ENCODE measurements at places on chromosomes 2 and 18.

GRCh38 chr2:7685342-7686015 lies 768.3 kb downstream of the RNF144A start:
- no peak for DNase-seq

DNA sequence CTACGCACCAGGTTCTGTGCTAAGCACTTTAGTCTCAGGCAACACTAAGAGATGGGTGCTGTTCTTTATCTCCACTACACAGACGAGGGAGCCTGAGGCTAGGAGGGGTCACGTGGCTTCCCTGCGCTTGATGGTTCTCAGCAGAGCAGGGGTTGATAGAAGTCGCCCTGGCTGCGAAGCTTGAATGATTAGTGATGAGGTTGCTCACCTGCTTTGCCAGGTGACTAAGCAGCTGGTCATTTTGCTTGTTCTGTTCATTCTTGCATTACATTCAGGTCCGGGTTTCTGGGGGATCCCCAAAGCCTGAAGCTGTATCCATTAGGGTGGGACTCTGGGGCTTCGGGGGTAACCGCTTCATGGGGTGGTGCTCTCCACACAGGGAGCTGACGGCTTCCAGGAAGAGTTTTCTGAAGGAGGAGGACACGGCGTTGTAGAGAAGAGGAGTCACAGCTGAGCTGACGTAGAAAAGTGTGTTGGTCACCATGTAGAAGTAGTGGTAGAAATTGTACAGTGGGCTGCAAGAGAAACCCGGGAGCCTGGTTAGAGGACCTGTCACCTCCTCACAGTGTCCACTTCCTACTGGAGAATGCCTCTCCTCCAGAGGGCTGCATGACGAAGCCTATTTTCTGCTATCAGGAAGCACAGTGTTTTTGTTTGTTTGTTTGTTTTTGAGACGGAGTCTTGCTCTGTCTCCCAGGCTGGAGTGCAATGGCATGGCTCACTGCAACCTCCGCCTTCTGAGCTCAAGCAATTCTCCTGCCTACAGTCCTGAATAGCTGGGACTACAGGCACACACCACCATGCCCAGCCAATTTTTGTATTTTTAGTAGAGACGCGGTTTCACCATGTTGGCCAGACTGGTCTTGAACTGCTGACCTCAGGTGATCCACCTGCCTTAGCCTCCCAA lies 11.5 kb downstream of the NTSR2 start:
- DNase-seq: no peak

- no peak for DNase-seq
Observed at GRCh38 chr2:28394331-28394877, 1.7 kb downstream of the FOSL2 start.

- DNase-seq: peak; percentile 47
Observed at GRCh38 chr2:120310136-120310535, 35.8 kb upstream of the INHBB start.

DNA sequence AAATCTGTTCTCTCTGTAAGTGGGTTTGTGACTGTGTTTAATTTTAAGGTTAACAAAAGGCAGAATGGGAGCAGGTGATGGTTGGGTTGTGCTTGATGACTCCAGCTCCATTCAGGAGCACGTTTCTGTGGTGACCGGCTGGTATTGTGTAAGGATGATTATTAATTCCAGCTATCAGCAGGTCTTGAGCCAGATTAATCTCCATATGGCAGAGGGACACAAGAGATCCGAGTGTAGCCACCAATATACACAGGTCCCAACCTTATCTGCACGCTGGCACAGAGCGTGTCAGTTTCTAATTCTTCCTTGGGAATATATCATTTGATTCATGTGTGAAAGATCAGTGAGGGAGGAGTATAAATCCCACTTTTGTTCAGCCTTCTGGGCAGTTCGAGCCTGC lies 199.0 kb upstream of the DCC start:
- no peak for DNase-seq

GRCh38 chr2:144424559-144425240 lies 95.2 kb downstream of the ZEB2 start:
- no peak for DNase-seq

- no peak for DNase-seq
Observed at GRCh38 chr18:55355223-55355622, 232.8 kb downstream of the TCF4 start.

GRCh38 chr2:182133195-182133891 lies 147.7 kb downstream of the PPP1R1C start:
- DNase-seq: no peak

DNA sequence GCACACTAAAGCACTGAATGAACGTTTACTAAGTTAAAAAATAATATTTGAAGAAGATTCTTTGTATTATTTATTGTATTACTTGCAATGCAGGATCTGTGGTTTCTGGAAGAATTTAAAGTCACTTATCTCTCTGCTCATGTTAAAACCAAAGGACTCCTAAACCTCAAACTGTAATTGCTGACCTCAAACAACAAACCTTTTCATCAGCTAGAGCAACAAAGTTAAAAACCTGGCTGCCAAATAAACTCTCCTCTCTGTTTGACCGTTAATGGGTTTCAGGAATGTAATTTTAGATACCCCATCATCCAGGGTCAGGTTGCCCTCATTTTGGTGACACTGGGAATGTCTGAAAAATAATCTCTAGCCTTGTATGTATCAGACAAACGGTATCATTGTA lies 239.1 kb downstream of the TGIF1 start:
- DNase-seq: no peak

- peak; percentile 72 for DNase-seq
Observed at GRCh38 chr2:207768168-207768865, 1.4 kb downstream of the FZD5 start.

DNA sequence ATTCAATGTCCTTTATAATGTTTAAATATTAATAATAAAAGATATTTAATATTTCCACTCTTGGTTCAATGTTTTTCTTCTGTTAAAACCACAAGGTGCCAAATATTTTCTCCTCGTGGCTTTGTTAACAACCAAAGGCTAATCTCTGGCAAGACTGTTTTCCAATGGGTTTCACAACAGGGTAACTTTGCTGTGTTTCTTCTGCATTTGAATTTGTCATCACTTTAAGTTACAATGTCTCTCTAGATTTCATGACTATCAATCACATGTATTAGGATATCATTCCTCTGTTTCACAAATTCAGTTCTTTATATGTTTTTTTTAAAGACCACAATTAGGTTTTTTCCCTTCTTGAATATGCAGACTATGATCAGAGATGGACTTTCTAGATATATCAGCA lies 469.8 kb upstream of the ACVR2A start:
- DNase-seq: no peak

DNA sequence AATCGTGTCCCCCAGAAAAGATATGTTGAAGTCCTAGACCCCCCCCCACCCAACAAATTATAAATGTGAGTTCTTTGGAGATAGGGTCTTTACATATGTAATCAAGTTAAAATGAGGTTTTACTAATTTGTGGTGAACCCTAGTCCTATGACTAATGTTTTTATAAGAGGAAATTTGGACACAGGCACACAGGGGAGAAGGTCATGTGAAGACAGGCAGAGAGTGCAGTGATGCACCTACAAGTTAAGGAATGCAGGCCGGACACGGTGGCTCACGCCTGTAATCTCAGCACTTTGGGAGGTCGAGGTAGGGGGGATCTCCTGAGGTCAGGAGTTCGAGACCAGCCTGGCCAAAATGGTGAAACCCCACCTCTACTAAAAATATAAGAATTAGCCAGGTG lies 5.8 kb upstream of the PMAIP1 start:
- DNase-seq: no peak

- DNase-seq: no peak
Observed at GRCh38 chr2:66581339-66582103, 146.6 kb downstream of the MEIS1 start.

DNA sequence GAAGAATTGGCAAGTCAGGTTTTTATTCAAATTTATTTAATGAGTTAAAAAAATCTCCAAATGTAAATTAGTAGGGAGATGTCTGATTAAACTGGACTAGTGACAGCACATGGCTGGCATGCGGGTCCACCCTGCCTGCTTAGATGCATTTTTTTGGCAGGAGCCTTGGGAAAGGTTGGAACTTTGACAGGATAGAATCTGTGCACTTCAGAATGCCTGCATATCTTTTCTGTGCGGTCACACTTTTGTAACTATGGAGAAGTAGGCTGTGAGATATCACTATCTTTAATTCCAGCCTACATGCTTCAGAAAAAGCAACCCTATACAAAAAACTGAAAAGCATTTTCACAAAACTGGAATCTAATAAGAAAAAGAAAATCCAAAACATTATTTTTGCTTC lies 317.8 kb downstream of the MBD2 start:
- DNase-seq: no peak

DNA sequence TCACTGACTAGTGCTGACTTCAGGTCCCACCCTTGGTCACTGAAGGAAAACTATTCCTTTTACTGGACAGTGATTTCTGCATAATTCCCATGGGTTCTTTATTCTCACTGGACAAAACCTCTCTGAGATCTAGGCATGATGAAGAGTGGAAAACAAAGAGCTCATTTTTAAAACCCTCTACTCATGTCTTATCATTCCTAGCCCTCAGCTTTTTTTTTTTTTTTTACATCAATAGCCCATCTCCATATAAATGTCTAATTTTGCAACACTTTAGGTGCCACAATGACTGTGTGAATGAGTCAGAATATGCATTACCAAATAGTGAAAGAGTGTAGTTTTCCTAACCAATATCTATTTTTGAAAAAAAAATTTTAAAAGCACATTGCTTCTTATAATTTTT lies 74.8 kb downstream of the TCF4 start:
- no peak for DNase-seq

DNA sequence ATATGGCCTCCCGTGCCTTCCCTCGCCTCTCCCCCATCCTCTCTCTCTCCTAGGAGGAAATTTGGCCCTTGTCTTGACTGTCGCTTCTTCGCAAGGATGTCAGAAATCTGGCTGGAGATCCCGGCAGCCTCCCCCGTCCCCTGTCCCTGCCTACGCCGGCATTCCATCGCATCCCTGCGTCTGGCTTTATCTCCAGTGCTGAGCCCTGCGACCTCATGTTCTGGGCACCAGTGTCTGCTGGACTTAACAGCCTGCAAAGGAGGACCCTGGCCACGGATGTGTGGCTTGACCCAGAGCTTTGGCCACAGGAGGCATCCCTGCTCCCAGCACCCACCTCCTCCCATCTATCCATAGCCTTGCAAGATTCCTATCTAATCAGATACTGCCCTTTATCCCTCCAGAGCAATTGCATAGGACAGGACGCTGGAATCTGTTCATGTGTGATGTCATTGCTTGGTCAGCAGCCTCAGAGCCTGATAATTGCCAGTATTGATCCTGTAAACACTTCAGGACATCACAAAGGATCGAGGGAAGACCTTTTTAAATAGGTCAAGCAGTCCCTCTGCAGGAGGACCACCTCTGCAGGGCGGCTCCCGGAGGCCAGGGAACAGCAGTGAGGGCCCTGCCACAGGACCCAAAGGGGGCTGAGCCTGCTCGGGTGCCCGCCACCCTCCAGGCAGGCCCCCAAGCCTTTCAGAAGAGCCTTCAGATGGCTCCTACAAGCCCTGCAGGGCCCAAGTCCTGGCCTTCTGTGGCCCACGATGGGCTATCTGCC lies 168.2 kb downstream of the TWIST2 start:
- no peak for DNase-seq

GRCh38 chr2:120108749-120109148 lies 95.9 kb downstream of the EPB41L5 start:
- DNase-seq: no peak

- DNase-seq: no peak
Observed at GRCh38 chr2:239294571-239295054, 106.2 kb downstream of the HDAC4 start.

Data from Peyer's patch (tissue), 4 donors.